ENCODE measurements at places on chromosomes 6 and 20.

DNA sequence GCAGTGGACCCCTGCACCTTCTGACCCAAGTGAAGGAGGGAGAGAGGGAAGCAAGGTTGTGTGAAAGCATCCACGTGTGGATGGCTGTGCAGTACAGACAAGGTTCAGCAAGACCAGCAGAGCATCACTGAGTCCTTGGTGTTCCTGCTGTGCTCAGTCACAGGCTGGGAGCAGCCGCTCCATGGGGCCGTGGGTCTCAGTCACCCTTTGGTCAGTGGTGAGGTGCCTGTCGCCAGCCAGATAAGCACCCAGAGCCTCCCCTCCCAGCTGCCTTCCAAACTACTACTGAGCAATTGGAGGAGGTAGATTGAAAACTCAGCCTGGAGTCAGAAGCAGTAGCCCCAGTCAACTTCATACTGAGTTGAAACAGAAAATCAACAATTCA lies 218.9 kb downstream of the SLC24A3 start:
- no peak for DNase-seq

GRCh38 chr6:65399355-65400084 lies 307.5 kb downstream of the EYS start:
- DNase-seq: no peak

DNA sequence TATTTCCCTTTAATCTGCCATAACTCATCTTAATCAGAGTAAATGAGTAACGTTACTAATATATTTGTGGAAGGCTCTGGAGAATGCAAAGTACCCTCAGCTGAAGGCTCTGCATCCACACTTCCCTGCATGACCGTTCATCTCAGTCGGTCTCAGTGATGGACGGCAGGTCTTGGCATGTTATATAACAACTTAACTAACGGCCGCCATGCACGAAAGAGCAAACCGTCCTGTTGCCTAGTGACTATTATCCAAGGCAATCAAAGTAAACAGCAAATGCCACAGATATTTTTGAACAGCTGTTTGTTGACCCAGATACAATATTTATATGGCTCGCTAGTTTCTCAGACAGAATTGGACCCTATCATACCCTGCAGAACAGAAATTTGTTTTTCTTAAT lies 194.9 kb upstream of the SMLR1 start:
- no peak for DNase-seq

DNA sequence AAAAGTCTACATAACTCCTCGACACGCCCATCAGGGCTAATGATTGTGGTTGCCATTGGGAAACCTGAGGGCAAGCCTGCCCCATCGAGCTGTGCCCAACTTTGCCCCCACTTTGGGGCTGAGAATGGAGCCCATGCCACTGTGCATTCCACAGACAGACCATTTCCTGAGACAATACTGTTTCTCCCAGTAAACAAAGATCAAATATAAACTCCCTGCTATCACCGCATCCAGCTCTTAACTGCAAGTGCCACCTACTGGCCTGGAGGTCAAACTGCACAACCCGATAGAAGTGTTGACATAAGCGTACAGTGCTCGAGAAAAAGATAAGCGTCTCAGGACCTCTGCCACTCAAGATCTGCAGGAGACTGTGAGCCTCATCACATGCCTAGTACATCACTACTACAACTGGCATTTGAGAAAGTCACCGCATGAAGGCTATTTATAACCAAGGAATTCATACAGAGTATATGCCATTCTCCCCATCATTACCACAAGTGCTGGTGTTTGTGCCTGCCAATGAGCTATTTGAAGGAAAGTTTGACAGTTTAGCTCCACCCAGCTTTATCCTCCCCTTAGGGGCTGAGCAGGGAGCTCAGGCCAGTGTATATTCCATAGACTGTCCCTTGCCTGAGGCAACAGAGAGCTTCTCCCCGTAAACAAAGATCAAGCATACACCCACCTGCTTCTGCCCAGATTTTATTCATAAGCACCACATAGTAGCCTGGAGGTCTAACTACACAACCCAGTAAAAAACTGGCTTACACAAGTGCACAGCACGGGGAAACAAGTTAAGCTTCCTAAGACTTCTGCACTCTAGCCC lies 4.5 kb upstream of the DEFB126 start:
- no peak for DNase-seq

- no peak for DNase-seq
Observed at GRCh38 chr20:39778431-39778830, 816.3 kb downstream of the DHX35 start.

GRCh38 chr6:155449450-155450239 lies 6.0 kb downstream of the NOX3 start:
- DNase-seq: no peak

GRCh38 chr6:25473447-25473846 lies 178.6 kb upstream of the SCGN start:
- DNase-seq: no peak

DNA sequence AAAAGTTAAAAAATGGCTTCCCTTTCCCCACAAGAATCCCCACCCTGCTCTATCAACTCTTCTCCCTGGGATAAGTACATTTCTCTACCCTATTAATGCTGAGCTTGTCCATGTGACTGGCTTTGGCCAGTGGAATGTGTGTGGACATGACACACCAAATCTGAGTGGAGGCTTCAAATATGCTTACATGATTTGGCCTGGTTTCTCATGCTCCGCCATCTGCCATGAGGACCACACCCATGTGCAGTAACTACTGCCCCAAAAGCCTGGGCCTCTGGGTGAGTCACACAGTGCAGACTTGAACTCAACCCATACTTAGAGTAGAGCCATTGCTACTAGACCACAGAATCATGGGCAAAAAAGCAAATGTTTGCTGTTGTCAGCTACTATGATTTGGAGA lies 65.4 kb downstream of the PRND start:
- DNase-seq: no peak

DNA sequence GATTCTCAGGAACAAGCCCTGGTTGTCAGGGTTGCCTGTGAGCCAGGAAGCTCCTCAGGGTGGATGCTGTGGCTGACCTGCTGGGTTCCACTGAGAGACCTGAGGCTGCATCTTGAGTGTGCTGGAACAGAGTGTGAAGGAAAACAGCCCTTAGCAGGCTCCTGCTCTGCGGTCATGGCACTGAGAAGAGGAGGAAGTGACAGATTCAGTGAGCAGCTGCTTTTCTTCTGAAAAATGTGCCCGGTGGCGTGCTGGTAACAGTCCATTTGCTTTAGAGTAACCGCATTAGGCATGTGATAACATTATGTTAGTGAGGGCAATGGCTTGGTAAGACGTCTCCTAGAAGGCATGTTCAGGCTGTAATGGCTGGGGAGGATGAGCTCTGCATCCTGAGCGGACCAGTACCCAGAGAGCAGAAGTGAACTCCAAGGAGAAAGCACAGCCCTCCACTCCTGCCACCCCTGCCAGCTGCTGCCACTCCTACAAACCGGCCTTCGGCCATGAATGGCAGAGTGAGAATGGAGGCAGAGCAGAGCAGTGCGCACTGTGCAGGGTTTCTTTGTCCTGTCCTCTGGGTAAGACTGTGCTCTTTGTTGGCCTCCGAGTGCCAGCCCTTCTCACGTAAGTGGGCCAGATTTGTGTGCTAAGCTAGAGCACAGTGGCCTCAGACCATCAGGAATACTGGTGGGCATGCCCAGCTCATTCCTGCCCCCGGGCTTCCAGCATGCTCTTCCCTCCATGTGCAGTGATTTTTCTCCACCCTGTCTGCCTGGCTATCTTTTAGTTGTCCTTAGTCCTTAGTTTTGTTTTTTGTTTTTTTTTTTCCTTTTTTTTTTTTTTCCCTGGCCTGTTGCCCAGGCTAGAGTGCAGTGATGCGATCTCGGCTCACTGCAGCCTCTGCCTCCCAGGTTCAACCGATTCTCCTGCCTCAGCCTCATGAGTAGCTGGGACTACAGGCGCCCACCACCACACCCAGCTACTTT lies 98.1 kb upstream of the VSTM2L start:
- DNase-seq: no peak

- DNase-seq: no peak
Observed at GRCh38 chr20:22954661-22955060, 80.5 kb upstream of the SSTR4 start.

DNA sequence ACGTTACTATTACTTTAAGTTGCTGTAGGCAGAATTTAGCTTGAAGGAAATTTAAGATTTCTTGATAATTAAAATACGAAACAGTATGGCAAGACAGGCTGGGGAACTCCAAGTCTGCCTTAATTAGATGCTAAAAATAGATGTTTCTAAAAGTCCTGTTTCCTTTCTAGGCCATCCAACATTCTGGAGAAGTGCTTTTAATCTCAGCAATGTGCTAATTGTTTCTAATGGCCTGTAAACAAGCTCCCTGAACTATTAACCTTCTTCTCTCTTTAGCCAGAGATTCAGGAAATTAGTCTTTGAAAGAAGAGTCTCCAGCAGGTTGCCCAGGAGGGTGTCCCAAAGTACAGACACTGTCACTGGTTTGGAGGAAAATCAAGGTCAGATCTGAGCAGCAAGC lies 677.3 kb upstream of the AGPAT4 start:
- no peak for DNase-seq

DNA sequence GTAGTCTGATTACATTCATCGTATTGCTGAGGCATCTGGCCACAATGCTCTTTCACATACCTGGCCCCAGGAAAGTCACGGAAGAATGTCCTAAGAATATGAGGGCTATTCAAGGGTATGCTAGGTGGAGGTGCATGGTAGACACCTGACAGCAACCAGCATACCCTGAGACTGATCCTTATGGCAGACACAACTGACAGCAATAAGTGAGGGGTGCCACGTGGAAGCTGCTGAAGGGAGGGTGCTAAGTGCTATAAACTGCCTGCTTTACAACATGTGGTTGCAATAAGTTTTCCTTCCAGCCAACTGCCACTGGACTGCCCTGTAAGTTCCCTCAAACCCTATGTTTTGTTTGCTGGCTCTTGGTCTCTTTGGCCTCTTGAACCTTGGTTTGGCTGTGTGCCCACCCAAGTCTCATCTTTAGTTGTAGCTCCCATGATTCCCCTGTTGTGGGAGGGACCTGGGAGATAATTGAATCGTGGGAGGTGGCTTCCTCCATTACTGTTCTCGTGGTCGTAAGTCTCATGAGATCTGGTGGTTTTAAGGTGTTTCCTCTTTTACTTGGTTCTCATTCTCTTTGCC lies 201.3 kb upstream of the MOCS1 start:
- no peak for DNase-seq

GRCh38 chr6:73418081-73418741 lies 23.6 kb downstream of the DDX43 start:
- DNase-seq: no peak

DNA sequence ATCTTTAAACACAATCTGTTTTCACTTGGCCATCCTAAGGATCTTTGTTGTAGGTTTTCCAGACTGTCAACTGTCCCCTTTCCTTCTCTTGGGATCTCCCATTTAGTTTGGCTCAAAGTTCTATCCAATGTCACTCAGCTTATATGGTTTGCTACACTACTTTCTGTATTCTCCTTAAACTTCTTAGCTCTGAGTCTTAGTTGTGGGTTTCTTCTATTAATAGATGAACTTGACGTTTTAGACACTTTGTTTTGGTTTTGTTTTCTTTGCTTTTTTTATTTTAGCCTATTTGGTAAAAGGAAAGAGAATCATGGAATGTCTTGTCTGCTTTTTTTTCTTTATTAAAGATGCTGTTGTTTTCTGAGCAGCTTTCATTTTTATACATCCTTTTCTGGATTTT lies 11.4 kb downstream of the RMND1 start:
- DNase-seq: no peak

DNA sequence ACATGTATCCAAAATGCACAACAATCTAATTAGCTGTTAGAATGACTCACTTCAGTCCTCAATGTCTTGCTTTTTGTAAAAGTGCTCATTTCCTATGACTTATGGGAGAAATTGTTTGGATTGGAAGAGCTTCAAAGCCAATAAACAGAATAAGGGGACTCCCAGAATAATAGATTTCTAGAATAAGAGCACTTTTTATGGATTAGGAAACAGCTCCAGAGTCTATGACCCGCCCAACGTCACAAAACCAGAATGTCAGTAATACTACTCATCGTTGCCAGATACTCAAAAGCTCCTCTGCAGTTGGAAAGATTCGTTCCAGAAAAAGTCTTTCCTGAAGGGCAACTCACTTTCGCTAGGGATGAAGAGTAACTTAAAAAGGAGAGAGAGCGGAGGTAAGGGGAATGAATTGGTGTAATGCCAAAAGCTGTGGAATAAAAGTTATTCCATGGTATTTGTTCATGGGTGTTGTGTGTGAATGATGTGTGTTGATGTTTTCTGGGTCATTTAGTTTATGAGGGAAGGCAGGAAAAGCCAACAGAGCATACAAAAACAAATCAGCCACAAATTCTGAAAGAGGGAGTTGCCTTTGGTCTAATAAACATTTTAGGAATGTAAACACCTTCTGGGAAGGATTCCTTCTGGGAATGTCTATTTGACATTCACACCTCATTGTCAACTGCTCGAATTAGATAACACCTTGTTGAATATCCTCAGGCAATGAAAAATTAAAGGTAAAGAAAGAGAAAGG lies 64.6 kb downstream of the SYNE1 start:
- no peak for DNase-seq

GRCh38 chr6:156599978-156600590 lies 177.1 kb upstream of the ARID1B start:
- DNase-seq: no peak

DNA sequence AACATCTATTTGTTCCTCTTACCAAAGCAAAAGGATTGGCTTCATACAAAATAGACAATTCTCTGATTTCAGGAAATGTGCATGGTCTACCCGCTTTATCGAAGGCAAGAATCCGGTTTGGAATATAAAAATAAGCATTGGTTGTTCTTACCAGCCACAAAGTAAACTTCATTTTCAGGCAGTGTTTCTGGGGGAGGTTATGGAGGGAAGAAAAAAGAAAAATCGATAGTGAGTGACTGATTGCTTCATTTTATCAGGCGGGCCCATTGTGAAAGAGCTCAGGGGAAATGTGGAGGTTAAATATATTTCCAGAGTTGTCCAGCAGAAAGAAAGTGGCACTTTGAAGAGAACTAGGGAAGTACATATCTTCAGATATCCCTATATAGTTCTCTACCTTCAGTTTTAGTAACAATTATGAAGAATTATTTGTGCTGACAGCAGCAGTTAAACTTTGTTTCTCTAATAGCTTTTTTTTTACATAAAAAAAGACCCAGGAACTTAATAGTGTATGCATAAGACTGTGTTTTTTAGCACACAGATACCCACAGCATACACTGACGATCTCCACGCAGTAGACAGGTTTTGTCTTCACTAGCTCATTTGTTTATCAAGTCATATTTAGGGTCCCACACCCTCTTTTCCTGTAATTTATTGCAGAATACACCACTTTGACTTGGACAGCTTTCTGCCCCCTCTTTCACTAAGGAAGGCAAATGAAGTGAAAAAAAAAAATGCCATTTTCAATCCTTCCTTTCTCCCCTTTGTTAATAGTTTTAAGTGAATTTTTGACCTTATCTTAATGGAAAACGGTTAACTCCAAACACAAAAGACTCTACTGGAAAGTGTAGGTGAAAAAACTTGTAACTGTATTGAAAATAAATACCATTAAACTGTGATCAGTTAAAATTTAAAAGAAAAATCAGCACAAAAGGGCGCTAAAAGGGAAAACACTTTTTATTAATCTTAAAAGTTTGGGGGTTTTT lies 2.9 kb downstream of the POU3F2 start:
- DNase-seq: no peak

DNA sequence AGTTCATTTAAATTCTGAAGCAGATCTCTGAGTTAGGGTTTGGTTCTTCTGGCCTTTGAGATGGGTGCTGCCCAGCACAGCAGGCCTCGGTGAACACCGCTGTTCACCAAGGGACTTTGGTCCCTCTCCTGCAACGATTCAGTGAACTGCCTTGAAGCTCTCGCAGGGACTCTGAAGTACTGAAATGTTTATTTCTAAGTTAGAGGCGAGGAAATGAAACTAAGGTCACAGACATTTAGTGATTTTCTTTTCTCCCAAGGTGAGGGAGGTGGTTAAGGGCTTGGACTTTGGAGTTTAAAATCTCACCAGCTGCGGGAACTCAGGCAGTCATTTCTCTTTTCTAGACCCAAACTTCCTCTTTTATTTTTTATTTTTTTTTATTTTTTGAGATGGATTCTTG lies 26.2 kb downstream of the E2F3 start:
- DNase-seq: no peak
